Activated CD4-positive, CD25-positive, alpha-beta regulatory T cell (primary cell): ENCODE measurements at places on chromosomes 5 and 9.

DNA sequence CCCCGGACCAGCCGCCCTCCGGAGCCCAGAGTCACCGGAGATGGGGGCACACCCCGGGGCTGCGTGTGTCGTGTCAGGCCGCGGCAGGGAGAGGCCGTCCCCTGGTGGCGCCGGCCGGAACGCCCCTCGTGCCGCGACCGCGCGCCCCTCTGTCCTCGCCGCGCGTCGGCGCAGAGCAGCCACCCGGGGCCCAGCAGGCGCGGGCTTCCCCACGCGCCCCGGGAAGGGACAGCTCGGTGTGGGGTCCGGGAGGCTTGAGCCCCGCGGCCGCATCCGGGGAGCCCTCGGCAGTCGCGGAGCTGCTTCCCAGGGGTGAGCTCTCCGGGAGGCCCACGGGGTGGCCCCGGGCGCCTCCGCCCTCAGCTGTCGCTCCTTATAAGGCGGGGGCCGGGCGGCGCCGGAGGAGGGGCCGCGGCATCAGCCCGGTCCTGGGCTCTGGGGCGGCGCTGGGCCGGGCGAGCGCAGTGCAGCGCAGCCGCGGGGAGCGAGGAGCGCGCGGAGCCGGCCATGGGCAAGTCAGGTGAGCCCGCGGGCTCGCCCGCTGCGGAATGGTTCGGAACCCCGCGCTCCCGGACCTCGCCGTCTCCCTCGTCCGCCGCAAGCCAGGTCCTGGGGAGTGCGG, at the start of gene GLIPR2:
Gene GLIPR2 (plus strand): TSS at position 462 of the 622 bp plus-strand sequence. CDS start 46 bp downstream, at position 508.
- peak; percentile 53 for DNase-seq

DNA sequence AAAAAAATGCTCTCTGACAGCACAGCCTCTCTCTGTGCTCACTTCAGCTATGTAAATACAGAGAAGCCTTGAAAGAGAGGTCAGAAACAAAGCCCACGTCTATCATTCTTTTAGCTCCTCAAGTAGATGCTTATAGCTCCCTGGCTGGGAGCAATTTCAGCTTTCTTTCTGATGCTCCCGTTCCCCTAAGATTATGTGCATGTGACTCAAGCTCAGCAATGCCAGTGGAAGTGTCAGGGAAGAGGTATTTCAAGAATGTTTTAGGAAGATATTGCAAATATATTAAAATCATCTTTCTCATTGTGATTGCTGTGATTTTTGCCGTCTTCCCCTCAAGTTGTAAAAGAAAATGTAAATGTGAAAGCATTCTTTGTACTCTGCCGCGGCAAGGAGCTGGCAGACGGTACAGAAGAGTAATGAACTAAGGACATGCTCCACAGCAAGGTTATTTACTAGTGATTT, 1353.7 kb upstream of the ACO1 start:
- no peak for DNase-seq

DNA sequence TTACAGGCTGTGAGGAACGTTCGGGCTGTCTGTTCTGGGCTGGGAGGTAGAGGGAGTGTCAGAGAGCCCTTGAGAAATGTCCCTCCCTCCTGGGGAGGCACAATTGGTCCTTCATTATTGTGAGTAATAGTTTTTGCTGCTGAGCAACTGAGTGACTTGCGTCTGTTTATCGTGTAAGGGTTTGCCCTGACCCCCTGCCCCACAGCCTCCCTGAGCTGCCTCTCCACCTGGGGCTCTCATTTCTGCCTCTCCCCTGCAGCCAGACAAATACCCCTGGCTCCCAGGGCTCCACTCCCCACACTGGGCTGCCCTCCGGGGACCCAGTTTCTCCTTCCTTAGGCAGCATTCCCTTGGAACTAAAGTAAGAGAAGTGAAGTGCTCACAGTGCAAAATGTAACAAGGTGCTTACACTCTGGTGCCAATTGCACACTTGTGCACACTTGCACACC, 174.9 kb upstream of the MVB12B start:
- DNase-seq, result no peak

DNA sequence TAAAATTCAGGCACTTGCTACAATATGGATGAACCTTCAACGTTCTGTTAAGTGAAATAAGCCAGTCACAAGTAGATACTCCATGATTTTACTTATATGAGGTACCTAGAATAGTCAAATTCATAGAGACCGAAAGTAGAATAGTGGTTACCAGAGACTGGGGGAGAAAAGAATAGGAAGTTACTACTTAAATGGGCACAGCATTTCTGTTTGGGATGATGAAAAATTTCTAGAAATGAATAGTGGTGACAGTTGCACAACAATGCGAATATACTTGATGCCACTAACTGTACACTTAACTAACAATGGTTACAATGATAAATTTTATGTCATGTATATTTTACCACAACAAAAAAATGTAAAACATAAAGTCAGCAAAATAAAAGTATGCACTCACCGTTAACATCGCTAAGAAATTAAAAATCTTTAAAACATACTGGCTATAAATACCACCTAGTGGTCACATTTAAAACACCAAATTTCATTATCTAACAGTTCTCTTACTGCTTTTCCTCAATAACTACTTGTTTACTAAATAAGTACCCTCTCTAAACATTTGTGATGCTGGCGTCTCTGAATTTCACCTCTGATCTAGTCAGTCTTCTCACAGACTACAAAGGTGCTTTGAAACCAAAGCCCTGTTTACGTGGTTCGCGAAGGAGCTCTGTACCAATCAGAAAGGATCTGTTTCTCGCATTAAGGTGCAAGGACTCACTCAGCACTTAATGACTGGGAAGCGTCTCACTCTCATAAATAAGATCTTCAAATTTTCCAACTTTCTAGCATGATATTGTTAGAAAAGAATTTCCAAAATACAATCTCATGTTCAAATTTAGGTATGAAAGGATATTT, 22.7 kb downstream of the KIF3A start:
- no peak for DNase-seq

DNA sequence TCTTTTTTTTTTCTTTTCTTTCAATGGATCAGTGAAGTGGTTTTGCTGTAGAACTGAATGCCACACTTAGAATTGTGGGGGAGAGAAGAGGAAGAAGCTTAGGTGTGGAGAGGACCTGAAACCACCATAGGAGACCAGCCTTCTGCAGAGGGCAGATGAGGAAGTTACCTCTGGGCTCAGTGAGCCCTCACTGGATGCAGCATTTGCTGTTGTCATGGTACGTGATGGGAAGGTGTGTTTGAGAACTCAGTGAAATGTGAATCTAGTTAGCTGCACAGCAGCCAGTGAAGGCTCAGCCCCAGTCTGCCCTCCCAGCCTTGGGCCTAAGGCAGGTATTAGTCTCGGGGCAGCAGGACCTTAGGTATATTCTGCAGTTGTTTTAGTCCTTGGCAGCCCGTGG, 17.5 kb downstream of the CYFIP2 start:
- DNase-seq, result no peak

DNA sequence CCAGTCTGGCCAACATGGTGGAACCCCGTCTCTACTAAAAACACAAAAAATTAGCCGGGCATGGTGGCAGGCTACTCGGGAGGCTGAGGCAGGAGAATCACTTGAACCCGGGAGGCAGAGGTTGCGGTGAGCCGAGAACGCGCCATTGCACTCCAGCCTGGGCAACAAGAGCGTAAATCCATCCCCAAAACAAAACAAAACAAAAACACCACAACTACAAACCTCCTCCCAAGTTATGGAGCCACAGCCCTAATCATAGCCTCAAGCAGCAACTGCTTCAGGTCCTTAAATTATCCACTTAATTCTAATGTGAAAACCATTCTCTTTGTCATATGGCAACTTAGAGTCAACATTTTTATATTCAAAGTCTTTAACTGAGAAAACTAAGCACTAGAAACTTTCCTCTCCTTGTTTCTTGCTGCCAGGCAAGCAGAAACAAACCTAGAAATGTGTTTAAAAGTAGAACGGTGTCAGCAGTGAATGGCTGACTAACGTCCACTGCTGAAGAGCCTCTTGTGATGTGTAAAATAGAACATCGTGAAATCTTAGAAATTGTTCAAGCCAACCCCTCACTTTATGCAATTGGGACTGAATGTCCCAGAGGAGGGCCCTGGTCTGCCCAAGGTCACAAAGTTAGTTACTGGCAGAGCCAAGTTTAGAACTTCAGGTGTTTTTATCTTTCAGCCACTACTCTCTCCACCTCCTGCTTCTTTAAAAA, 5.7 kb downstream of the TMEM245 start:
- DNase-seq, result no peak

DNA sequence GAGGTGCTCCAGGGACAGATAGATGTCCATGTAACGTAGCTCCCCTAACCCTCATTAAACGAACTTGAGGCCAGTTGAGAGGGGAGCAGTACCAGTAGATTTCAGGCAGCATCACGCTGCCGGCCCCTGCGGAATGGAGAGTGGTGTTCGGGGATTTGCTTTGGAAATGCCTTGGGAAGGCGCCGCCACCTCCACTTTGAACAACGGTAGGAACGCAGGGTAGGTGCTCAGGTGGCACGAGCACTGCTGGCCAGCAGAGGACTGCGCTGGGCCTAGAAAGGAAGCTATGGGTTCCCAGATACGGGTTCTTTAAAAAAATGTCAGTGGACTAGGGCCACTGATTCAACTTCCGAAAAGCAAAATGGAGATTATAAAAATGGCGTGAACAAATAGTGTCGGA, 271.8 kb downstream of the FANCC start:
- DNase-seq, result no peak
